GM19239 (cell line): ENCODE measurements at places on chromosomes 12 and 14.

DNA sequence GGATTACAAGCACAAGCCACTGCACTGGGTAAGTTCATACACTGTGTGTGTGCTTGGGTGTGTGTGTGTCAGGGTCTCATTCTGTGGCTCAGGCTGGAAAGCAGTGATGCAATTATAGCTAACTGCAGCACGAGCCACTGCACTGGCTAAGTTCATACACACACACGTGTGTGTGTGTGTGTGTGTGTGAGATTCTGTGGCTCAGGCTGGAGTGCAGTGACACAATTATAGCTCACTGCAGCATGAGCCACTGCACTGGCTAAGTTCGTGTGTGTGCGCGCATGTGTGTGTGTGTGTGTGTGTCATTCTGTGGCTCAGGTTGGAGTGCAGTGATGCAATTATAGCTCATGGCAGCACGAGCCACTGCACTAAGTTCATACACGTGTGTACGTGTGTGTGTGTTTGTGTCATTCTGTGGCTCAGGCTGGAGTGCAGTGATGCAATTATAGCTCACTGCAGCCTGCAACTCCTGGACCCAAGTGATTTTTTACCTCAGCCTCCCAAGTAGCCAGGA, 85.4 kb downstream of the HECTD1 start:
- no peak for DNase-seq

DNA sequence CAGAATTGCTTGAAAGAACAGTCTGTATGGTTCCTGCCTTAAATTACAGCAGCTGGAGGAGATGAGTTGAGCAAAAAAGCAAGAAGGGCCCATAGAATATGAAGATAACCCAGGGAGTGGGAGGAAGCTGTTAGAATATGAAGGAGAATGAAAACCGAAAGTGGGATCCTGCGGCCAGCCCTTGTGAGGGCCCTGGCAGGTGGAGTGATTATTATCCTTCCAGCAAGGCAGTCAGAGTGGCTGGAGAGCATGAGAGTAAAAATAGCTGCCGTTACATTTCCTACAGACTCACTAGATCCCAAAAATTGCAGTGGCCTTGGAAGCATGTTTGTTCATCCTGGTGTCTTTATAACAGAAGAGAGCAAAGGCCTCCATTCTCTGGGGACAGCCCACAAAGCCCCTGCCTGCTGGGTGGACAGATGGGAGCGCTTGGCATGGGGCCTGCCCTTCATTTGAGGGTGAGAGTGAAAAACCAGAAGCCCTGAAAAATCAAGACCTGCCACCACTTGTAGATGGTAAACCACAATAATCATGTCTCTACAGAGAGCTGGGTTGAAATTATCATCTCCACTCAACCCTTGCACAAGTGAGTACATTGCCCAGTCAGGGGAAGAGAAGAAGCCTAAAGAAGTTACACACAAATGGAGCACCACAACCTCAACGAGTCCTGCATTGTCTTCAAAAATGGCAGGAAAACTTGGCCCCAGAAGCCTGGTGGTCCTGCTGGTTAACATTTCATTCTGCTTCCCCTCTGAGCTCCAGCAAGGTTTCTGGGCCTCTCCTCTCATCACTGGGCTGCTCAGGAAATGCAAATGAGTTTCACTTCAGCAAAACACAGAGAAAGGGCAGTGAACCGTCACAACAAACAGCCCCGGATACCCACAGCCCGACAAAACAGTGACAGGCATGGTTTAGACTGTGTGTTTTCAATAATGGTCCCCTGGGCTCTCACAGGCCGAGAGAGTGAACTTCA, 20.5 kb downstream of the ZDHHC22 start:
- peak; percentile 76 for DNase-seq

GRCh38 chr12:122004633-122005071, 17.0 kb upstream of the BCL7A start:
- DNase-seq = no peak

DNA sequence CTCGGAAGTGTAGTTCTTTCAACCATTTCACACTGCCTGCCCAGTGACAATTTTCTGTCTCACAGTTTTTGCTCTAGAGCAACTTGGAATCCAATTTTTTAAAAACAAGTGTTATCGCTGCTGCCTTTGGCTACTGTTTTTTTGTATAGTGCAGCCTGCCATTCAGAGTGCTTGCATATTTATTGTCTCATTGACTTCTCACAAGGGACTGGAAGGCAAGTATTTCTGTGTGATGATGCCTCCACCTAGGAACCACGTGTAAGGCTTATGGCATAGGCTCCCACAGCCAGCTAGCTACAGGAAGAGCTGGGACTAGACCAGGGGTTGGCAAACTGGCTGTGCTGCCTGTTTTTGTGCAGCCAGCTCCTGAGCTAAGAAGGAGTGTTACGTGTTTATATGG, 903 bp downstream of the PARPBP start:
- no peak for DNase-seq

- DNase-seq = no peak
These were observed 395.7 kb upstream of the PDE3A start for GRCh38 chr12:19972325-19973288.

- DNase-seq = no peak
These were observed 139.2 kb downstream of the KICS2 start for GRCh38 chr12:64082866-64083268.

- DNase-seq = no peak
These were observed 152.7 kb downstream of the ANO2 start for GRCh38 chr12:5792343-5792742.

- DNase-seq = no peak
These were observed 149.6 kb downstream of the KSR2 start for GRCh38 chr12:117819160-117819559.

DNA sequence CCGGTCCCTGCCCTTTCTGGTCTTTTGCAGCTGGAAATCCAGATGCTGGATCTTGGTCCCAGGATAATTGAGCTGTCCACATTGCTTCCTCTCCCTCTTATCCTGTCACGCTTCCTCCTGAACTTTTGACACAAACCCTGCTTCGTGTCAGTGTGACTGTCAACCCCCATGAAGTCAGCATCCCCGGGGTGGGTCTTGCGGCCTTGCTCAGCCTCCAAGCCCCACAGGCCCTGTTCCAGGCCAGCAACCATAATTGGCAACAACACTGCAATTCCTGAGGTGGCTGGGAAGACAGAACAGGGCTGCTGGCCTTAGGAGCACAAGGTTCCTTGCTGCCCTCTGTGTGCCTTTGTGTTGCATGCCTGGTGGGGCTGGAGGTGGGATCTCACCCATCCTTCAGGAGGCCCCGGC, 74.9 kb downstream of the NTF3 start:
- DNase-seq = no peak

- no peak for DNase-seq
These were observed 121.7 kb upstream of the CNOT2 start for GRCh38 chr12:70121562-70121961.

GRCh38 chr12:3700861-3701260, 52.0 kb downstream of the CRACR2A start:
- no peak for DNase-seq

DNA sequence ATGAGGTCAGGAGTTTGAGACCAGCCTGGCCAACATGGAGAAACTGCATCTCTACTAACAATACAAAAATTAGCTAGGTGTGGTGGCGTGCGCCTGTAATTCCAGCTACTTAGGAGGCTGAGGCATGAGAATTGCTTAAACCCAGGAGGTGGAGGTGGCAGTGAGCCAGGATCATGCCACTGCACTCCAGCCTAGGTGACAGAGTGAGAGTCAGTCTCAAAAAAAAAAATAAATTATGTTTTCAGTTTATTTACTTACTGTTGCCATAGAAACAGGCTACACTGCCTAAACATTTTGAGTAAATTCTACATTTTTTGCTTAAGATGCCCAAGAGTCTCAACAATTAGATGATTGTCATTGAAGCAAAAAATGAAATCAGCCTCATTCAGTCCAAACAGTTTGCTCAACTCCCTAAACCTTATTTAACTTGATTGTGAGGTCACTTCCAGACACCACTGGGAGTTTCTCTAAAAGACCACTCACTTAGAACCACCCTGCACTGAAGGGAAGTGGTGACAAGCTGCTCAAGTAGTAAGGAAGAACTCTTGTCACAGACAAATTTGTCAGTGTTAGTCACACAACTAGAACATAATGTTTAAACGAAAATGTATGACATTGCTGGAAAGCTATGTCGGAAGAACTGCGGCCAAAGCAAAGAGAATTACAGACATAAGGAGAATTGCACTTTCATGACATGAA, 9.8 kb upstream of the GNPNAT1 start:
- no peak for DNase-seq

- no peak for DNase-seq
These were observed 21.4 kb upstream of the RCOR1 start for GRCh38 chr14:102571043-102571442.

GRCh38 chr12:9809866-9810265, 17.4 kb upstream of the KLRF1 start:
- DNase-seq = no peak

GRCh38 chr12:685388-685787, 22.1 kb upstream of the NINJ2 start:
- peak; percentile 25 for DNase-seq

DNA sequence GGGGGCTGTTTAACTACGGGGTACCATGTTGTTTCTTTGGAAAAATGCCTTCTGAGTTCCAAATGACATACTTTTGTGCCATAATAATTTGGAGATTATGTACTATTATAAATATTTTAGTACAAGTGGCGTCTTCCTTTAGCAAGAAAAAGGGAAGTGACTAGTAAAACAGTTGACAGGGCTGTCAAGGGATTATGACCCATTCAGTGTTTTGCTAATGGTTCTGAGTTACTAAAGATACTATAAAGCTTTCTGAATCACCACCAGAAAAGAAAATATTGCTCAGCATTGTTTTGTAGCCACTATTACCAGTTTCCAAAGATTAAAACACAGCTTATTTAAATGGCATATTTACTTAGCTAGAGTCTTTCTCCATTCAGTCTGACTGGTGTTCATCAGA, 334.9 kb downstream of the SNAPC1 start:
- no peak for DNase-seq

DNA sequence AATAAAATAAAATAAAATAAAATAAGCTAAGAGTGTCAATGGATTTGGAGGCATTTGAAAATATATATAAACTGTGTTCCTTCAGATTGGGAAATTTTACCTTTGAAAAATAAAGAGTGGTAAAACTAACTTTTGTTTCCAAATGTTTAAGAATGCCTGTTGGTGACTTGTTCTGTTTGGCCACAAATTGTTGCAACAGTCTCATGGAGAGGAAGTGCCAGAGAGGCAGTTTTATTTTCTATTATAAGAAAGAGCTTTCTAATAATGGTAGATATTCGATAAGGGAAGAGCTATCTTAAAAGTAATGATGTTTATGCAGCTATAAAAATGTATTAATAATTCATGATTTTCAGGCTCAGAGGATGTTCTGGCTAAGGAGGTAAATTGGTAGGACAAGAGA, 68.8 kb upstream of the MDGA2 start:
- DNase-seq = no peak

GRCh38 chr12:56931474-56931978, 2.7 kb downstream of the SDR9C7 start:
- DNase-seq = no peak

DNA sequence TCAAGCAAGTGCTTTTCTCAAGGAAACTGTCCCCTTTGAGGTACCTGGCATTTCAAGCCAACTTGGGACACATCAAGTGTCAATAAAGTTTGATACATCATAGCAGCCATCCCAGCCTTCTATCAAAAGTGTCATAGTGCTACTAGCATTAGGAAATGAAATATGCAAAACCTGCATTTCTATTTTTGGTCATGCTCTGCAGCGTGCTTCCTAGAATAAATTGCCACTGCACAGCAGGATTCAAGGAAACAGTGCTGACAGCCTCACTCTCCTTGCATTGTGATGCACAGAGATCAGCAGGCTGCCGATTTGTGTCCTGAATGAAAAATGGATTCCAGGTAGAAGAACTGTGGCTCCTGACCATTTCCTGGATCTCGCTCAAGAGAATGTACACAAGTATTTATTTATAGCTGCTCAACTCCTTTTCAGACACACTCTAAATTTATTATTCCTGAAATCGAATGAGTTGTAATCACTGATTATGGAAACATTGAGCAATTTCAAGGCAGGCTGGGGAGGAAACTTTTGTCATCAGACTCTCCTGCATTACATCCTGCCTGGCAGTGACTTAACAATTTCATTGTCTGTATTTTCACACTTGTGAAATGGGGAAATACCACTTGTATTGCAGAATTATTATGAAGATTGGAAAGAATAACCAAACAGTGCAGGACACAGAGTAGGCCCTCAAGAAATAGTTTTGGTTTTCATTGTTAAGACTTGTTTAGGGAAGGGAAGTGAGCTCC, 120.9 kb downstream of the SLC38A6 start:
- no peak for DNase-seq

DNA sequence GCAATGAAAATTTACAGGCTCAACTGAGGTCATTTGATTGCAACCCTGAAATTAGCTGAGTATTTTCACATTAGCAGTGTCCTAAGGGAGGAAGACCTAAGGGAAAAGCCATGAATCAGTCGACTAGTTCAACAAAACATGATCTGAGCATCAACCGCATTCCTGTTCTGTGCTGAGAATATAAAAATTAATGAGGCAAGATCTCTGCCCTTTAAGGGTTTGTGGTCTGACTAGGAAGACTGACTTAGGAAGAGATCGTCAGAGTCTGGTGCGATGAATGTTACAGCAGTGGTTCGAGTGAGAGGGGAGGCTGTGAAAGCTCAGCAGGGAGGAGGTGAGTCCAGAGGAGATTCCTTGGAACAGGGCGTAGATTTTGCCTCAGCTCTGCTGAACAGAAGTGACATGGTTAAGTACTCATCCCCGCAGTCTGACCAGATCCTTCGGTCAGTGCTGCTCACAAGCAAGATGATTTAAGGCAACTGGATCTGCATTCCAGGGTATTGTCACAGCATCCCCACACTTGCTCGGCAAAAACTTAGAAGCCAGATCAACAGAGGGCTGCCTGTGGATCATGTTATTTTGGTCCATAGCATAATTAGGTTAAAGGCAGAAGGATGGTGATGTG, 49.6 kb downstream of the BMAL2 start:
- no peak for DNase-seq

GRCh38 chr14:87491816-87492215, 501.2 kb downstream of the GALC start:
- DNase-seq = no peak

GRCh38 chr14:53979113-53979681, 22.6 kb upstream of the BMP4 start:
- no peak for DNase-seq

DNA sequence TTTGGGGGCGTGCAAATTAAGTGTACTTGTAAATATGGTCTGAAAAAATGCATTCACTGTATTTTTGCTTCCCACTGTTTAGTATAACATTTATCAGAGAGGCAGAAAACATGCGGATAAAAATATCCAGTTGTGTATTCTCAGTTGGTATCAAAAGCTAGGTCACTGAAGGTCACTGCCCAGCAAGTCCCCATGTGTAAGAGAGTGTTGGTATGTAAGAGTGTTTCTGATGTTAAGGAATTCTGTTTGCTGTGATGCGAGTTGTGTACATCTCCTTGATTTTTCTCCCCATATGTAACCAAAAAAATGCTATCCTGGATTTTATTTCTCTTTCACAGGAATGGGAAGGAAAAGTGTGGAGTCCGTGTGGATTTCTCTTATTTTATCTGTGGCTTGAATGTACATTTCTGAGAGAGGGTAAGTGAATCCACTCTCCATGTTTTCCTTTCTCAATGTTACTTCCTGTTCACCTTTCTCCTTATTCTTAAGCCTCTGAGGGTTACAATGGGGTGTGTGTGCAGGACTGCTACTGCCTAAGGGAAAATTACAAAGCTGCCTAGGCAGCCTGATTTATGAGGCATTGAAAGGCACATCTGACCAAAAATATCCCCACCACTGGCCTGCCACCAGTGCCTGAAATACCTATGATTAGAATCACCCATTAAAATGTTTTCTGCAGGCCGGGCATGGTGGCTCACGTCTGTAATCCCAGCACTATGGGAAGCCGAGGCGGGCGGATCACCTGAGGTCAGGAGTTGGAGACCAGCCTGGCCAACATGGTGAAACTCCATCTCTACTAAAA, 97.9 kb upstream of the USP44 start:
- no peak for DNase-seq
